Epithelial cell of prostate (primary cell): ENCODE measurements at places on chromosomes 2 and 18.

GRCh38 chr2:176247859-176248258 is 21.4 kb upstream of the MTX2 start:
- no peak for DNase-seq

DNA sequence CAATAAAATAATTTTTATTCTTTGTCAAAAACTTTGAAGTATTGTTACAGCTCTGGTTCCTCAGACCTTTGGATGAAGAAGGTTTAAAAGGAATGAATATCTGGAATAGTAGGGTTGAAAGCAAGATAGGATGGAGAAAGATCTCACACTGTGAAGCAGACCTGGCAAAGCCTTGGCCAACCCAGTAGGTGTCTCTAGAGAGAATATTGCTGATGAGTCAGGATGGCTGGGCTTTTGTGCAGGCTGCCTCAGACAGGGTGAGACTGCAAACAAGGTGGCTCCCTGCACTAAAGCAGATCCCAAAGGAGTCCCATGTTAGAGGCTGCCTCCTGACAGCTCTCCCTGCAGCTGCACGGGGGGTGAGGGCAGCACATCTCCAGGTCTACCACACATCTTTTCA is 226.0 kb upstream of the ITGA4 start:
- no peak for DNase-seq

DNA sequence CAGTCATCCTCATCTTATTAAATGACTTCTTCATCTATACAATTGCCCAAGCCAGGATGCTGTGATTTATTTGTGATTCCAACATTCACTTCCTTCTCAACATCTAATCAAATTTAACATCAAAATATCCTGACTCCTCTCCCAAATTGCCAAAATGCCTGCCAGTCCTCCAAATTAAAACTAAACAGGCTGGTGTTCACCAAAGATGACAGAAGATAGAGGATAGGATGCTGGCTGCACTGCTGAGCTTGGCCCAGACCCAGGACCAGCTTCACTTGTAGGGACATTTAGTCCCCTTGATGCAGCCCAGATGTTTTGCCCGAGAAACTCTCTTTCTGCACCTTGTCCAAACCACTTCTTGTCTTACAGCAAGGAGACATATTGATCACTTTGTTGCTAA is 540.0 kb upstream of the CNTNAP5 start:
- DNase-seq: no peak

GRCh38 chr18:49893036-49893435 is 79.7 kb upstream of the ACAA2 start:
- no peak for DNase-seq

- DNase-seq: no peak
Measured at GRCh38 chr2:38652431-38653273, 13.3 kb upstream of the GALM start.

DNA sequence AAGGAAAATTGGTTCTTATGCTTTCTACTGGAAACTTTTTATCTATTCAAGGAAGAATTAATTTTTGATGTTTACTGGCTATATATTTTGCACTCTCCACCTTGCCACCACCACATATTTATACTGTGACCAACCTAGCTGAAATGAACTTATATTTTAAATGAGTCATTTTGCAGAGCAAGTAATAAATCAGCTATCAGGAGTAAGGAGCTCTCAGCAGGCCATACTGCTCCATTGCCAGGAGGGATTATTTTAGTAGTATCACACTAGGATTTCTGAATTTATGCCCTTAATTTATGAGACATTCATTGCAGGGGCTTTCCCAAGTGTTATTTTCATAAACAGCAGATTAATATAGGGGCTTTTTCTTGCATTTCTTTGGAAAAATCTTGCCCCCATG is 125.8 kb upstream of the CYP1B1 start:
- DNase-seq: no peak

DNA sequence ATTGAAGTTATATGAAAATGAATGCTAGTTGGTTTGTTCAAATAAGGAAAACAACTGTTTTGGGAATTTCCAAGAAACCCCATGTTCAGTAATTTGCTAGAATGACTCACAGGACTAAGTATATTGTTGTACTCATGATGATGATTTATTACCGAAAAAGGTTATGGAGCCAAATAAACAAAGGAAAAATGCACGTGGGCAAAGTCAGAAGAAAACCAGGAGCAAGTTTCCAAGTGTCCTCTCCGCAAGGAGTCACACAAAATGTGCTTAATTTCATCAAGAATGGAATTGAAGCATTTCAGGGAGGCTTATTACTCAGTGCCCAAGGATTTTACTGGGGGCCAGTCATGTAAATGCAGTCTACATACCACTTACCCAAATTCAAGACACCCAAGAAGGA is 1652.4 kb upstream of the TMEFF2 start:
- no peak for DNase-seq

DNA sequence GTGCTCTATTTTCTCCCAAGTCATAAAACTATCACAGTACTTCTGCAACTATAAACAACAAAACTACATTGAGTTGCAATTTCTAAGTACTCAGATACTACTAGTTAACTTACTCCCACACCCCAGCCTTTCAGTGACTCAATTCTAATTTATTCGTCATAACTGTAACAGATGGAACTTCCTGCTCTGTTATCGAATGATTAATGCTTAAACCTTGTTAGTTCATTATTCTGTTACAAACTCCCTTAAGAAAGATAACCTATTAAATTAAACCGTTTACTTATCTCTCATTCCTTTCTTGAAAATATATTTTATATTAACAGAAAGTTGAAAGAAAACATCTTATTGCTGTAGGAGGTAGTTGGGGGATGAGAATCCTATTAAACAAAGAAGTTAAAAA is 17.0 kb downstream of the TNFAIP6 start:
- DNase-seq: peak; percentile 43

GRCh38 chr18:57143265-57143664 is 3.6 kb upstream of the BOD1L2 start:
- DNase-seq: no peak

DNA sequence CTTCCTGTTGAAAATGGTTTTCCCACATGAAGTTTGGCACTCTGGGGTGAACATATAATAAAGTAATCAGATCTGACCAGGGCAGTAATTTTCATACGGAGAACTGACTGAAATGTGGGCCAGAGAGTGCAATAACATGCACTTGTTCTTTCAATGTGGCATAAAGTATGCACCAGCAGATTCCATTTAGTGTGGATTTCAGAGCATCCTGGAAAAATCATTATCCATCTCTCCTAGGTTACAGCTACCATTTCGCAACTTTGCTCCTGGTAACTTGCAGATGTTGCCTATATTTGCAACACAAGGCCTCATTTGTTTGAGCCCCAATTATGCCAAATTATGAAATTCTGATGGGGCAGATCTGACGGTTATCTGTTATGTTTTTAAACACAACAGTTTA is 55.4 kb downstream of the COLEC12 start:
- no peak for DNase-seq

GRCh38 chr2:11820650-11821049 is 74.2 kb downstream of the LPIN1 start:
- DNase-seq: no peak

DNA sequence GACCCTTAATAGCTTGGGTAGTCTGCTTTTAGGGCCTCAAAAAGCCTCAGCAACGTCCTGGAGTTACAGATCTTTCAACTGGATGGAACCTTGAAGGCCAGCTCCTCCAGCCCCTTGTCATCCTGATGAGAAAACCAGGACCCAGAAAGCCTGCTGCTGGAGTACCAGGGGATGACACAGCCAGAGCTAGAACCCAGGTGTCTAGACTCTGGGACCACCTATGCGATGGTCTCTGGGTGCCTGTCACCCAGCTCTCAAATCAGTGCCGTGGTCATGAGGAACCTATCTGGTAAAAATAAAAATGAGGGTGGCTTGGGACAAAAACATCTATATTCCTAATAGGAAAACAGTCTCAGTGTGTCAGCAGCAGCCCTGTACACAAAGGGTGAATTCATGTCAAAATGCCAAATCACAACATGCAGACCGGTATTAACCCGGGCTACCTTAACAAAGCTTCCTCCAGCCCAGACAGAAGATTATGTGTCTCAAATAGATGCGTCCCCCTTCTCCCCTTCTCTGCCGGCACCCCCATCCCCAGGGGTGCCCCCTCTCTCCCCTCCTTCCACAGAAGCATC is 28.5 kb downstream of the SMAD7 start:
- no peak for DNase-seq
